Fibroblast of skin of right biceps (primary cell): ENCODE measurements at places on chromosomes 16 and 17.
A peak's percentile ranks its signal among the peaks of the same experiment; 100 is the strongest.

DNA sequence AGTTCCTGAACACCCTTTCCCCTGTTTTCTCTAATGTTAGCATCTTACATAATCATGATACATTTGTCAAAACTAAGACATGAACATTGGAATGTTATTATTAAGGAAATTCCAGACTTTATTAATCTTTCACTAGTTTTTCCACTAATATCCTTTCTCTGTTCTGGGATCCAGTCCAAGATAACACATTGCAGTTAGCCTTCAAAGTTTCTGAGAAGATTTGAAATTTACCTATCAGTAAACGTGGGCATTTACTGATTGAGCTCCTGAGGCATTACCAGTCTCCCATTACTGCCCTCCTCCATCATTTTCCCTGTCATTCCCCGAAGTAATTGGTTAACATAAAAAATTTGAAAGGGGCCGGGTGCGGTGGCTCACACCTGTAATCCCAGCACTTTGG, 5.7 kb upstream of the CD300LG start:
- no peak for DNase-seq

- no peak for DNase-seq
These were observed 14.5 kb downstream of the ZFHX3 start for GRCh38 chr16:73033271-73033998.

GRCh38 chr16:2388875-2389433, 40.3 kb upstream of the CCNF start:
- peak; percentile 47 for DNase-seq

- DNase-seq: peak; percentile 48
These were observed 744 bp upstream of the PLXDC1 start for GRCh38 chr17:39151943-39152818.

DNA sequence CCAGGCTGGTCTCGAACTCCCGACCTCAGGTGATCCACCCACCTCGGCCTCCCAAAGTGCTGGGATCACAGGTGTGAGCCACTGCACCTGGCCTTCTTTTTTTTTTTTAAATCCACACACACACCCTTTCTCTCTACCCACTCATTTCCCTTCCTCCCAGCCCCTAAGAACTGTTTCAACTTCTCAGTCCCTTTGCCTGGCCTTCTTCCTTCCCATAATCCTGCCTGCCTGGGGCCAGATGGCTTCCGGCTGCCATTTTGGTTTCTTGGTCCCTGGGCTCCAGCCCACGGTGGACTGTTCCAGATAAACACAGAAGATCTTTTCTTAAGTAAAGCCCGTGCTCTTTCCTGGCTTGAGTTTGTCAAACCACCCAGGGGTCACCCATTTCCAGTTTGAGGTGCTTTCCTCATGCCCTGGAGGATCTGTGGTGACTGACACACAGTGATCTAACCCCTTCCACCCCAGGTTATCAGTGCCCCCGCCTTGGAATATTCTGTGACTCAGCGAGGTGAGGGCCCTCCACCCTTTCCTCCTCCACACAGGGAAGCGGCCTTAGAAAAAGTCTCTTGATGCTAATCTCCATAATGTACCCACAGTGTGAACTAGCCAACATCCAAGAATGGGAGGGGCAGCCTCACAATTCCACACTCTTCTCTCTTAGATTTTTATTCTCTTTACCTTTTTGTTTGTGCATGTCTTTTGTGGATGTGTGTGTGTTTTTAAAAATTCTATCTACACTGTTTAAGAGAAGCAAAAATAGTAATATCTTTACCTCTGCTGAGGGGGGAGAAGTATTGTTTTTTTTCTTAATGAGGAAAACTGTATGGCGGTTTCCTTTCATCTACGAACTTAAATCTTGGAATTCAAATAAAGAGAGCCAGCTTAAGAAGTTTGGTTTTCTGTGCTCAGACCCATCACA, 60.0 kb downstream of the CRISPLD2 start:
- no peak for DNase-seq

GRCh38 chr17:48030531-48030930, 7.1 kb downstream of the COPZ2 start:
- no peak for DNase-seq

- no peak for DNase-seq
These were observed 65.7 kb downstream of the PARN start for GRCh38 chr16:14564323-14564722.

DNA sequence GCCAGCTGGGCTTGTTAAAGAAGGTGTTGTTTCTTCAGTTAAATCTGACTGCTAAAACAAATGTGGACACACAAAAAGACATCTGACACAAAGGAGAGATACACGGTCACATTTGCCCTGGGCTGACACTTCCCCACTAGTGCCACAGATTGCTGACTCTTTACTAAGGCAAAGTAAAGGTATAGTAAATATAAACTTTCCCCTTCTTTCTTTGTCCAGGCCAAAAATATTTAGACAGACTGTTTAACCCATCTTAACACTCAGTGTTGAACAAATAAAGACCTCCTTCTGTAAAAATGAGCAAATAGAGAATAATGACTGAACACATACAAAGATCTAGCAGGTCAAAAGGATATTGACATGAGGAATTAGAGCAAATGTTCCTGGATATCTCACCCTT, 58.4 kb downstream of the SCNN1G start:
- DNase-seq: no peak

- peak; percentile 28 for DNase-seq
These were observed 961 bp downstream of the FGF11 start for GRCh38 chr17:7440113-7440833.

- peak; percentile 98 for DNase-seq
These were observed 34.4 kb downstream of the DDX19A start for GRCh38 chr16:70380919-70381603.

DNA sequence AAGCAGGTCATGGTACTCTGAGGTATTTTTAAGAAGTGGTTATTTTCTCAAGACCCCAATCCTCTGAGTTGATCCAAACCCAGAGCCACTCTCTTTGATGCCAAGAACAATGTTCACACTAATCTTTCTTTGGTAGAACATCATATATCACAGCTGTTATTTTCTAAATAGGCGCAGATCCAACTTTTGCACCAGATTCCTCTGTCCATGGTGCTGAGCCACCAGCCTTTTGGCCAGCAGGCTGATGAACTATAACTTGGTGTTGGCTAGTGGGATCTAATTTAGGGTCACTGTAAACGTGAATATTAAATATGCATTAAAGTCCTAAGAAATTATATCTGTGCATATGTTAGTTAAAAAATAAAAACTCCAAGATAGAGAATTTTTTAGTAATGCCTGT, 7.0 kb upstream of the ZKSCAN2 start:
- peak; percentile 21 for DNase-seq

DNA sequence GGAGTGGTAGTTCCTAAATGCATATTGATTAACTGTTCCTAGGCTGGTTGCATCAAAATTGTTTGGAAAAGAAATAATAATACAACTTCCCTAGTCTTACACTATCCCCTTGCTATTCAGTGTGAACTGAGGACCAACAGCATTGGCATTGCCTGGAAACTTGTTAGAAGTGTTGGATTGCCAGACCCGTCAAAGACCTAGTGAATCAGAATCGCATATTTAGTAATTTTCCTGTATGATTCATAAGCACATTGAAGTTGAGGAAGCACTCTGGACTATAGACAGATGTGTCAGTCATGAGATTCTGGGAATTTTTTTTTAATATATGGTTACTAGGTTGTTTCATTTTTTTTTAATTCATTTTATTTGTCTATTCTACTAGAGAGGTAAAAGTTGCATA, 34.7 kb upstream of the KCNJ16 start:
- DNase-seq: peak; percentile 26

- no peak for DNase-seq
These were observed 204.2 kb downstream of the CA10 start for GRCh38 chr17:51954232-51954765.

- DNase-seq: no peak
These were observed 146.8 kb downstream of the CLEC16A start for GRCh38 chr16:11091021-11091785.

DNA sequence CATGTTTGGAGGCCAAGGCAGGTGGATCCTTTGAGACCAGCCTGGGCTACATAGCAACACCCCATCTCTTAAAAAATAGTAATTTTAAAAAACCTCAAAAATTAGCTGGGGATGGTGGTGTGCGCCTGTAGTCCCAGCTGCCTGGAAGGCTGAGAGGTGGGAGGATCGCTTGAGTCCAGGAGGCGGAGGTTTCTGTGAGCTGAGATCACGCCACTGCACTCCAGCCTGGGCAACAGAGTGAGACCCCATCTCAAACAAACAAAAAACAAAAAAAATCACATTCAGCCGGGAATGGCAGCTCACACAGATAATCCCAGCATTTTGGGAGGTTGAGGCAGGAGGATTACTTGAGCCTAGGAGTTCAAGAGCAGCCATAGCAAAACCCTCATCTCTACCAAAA, 16.4 kb upstream of the YWHAE start:
- DNase-seq: no peak

- no peak for DNase-seq
These were observed 42.8 kb downstream of the RAB11FIP3 start for GRCh38 chr16:468068-468821.

GRCh38 chr17:37651849-37652248, 8.6 kb upstream of the DDX52 start:
- no peak for DNase-seq
